ENCODE measurements at places on chromosomes 1 and 21.
A peak's percentile ranks its signal among the peaks of the same experiment; 100 is the strongest.

DNA sequence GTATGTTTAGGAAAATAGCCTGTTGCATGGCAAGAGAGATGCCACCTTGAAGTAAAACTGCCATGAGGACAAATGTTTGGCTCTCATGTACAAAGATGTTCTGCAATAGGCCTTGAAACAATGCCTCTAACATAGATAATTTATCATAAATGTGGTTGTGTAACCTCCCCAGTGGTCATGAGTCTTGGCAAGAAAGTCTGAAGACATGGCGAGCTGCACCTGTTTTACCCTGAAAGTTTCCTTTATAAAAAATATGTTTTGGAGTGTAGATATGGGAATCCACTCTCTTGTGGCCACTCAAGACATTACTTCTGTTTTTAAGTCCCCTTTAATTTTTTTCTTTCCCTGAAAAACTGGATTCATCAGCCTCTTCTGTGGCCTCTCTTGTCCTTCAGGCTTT, 2217.1 kb downstream of the NCAM2 start:
- no peak for DNase-seq

DNA sequence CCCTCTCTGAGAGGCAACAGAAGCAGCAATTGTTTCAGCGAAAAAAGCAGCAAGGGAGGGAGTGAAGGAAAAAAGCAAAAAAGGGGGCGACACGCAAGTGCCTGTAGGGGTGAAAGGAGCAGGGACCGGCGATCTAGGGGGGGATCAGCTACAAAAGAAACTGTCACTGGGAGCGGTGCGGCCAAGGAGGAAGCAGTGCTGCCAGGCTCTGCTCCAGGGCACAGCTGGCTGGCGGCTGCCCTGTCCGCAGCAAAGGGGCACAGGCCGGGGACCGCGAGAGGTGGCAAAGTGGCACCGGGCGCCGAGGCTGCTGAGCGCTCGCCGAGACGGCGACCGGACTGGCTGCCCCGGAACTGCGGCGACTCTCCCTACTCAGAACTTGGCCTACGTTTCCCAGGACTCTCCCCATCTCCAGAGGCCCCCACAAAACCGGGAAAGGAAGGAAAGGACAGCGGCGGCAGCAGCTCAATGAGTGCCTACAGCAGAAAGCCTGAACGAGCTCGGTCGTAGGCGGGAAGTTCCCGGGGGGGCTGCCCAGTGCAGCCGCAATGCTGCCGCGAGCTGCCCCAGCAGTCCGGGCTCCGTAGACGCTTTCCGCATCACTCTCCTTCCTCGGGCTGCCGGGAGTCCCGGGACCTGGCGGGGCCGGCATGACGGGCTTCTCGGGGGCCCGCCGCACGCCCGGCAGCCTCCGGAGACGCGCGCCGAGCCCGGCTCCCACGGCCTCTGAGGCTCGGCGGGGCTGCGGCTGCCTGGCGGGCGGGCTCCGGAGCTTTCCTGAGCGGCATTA, 1.0 kb upstream of the CDKN2C start:
- peak; percentile 32 for DNase-seq

DNA sequence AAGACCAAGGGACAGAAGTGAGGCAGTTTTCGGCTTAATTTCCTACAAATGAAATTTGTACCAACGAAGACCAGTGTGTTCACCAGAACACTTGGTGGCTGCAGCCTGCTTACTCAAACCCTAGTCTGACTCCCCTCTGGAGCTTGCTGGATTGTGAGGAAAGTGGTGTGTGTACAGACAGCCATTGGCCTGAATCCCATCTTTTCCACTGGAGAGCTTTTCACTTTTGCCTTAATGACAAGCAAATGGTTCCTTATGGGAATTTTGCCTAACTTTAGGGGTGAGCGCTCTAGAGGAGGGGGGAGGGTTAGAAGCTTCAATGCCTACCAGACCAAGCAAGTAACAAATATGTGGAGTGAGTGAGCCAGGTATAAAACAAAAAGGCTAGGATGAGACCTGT, 17.3 kb downstream of the METTL13 start:
- no peak for DNase-seq

DNA sequence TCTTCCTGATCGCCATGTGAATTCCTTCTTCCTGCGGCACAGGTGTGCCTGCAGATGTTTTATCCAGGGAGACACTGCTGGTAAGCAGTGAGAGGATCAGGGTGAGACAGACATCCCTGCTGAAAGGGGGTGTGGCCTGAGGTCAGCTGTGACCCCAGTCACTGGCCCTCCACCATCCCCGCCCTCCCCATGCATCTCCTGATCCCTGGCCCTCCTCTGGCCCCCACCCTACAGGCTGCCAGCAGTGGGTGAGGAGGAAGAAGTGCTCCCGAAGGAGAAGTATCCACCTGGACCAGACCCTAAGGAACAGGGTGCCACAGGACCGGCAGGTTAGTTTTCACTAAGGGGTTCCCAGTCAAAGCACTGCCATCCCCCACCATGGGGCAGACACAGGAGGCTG, 85.3 kb downstream of the GLIS1 start:
- no peak for DNase-seq

DNA sequence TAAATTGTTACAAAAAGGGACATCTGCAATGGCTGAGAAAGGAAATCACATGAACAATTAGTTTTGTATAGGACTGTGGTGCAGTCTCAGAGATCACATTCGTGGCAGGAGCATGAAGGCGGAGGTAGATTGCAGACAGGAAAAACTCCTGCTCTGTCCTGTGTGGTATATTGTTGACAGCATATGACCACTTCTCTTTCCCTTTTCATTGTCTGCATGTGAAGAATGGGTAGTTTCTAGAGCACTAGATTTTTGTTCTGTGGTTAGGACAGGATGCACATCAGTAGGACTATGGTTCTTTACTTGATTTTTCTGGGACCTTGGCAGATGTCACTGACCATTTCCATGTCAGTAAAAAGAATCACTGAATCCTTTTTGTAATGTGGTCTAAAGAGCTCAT, 625.9 kb upstream of the PKN2 start:
- no peak for DNase-seq

GRCh38 chr1:28926629-28927265, 12.4 kb downstream of the EPB41 start:
- peak; percentile 12 for DNase-seq

- DNase-seq: no peak
These were observed 99.6 kb downstream of the ZBTB18 start for GRCh38 chr1:244150665-244151064.

DNA sequence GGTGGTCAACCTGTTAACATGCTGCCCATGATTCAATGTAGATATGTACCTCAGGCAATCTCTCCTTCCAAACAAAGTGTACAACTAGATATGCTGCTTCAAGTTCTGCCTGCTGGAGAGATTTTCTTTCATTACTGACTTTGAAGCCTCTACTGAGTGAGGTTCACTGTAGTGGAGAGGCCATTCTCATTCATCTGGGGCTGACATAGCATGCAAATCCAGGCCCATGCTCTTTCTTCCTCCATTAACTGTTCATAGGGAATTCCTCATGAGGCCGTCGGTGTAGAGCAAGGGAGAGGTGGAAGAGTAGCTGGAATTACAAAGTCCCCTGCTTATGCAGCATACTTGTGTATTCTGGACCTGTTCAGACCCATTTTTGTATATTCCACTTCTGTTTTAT, 38.6 kb downstream of the VANGL2 start:
- no peak for DNase-seq

DNA sequence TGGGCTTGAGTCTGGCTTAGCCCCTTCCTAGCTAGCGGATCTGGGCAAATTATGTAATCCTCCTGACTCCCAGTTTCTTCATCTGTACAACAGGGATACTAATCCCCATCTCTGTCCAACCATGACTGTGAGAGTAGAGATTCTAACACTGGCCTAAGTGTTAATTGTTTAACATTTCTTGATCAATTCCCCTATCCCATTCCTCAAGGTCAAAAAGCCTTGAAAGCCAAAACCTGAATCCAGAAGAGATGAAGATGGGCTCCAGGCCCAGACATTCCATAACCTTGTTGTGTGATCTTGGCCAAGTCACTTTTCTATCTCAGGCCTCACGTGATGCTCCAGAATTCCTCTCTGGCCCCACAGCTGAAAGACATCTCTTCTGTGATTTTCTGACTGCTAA, 18.8 kb upstream of the PHLDA3 start:
- no peak for DNase-seq

DNA sequence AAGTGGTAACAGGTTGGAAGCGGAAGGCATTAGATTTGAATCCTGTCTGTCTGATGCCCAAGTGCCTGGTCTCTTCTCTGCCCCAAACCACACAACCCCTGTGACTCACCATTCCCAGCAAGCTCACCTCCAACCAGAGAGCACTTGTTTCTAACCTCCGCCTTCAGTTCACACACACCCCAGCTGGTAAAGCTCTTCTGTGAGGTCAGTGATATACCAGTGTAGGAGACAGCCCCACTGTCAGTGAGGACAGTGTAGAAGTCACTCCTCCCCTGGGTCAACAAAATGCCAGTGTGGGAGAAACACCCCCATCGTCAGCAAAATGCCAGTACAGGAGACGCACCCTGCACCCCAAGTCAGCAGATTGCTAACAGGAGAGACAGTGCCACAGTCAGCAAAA, 2.6 kb downstream of the RIMS3 start:
- DNase-seq: peak; percentile 11

DNA sequence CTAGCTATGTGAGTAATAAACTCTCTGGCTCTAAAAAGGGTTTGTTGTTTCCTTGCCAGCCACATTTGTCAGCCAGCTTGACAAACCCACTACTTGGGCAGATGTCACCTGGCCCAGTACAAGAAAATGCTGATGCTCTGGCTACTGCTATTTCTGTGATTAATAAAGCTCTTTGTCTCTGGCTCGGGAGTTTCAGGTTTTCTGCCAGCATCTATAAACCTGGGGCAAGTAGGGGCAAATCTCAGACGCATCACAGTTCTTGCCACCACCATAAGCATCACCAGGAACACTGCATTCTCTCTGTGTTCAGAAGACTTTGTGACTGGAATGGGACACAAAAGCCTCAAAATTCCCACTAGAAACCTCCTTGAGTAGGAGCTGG, 2.5 kb downstream of the ITLN2 start:
- no peak for DNase-seq

DNA sequence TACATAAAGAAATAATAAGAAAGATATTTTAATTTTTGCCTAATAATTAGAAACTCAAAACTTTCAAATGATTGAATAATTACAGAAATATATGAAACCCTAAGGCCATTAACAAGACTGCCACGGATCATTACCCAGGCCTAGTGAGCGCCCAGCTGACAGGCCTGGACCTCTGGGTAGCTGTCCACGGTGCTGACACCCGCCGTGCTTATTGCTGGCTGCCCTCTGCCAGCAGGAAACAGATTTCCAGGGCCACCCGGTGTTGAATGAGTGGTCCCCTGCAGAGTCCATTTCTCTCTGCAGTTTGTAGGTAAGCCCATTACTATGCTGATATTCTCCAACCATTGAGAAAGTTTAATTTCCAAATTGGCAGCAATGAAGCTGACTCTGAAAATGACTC, 254.4 kb upstream of the GJB5 start:
- peak; percentile 22 for DNase-seq
